Skeletal muscle cell (primary cell): ENCODE measurements at places on chromosomes 5 and 9.

DNA sequence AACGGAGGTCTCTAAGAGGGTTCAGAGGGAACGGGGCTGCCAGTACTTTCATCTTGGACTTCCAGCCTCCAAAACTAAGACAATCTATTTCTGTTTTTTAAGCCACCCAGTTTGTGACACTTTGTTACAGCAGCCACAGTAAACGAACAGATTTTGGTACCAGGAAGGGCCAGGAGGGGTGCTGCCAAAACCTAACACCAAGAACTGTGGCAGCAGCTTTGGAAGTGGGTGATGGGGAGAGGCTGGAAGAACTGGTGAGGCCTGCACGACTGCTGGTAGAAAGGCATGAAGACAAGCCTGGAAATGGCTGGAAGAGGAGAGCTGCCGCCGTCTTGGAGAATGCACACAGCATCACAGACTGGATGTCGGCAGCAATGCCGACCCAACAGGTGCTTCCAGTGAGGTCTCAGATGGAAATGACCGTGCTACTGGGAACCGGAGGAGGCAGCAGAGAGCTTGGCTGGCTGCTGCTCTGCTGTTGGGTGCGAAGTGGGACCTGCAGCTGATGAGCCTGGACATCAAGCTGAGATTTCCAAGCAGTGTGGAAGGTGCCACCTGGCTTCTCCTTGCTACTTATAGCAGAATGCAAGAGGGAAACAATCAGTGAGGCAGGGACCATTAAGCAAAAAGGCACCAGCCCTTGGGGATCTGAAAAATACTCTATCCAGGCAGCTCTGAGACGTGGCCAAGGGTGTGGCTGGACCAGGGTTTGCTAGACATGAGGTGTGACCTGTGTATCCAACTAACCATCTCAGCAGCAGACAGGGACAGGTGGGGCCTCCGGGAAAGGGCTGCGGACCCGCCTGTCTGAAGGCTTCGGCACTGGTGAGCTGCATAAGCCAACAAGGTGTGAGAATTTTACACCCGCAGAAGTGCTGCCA, 4.7 kb upstream of the TMEM210 start:
- no peak for DNase-seq

DNA sequence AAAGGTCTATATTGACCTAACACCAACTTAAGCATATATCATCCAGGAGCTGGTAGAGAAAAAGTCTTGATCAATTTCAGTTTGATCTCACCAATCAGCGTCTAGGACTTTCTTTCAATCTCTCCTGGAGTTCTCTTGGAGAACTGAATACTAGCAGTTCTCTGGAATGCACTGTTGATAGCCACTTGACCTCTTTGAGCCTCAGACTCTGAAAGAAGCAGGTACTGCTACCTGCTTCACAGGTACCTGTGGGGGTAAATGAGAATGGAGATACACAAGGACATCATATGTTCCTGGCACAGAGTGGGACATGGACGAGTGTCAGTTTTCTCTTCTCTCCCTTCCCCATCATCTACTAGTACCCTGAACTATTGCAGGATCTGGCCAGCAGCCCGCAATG, 16.0 kb downstream of the CMYA5 start:
- no peak for DNase-seq

DNA sequence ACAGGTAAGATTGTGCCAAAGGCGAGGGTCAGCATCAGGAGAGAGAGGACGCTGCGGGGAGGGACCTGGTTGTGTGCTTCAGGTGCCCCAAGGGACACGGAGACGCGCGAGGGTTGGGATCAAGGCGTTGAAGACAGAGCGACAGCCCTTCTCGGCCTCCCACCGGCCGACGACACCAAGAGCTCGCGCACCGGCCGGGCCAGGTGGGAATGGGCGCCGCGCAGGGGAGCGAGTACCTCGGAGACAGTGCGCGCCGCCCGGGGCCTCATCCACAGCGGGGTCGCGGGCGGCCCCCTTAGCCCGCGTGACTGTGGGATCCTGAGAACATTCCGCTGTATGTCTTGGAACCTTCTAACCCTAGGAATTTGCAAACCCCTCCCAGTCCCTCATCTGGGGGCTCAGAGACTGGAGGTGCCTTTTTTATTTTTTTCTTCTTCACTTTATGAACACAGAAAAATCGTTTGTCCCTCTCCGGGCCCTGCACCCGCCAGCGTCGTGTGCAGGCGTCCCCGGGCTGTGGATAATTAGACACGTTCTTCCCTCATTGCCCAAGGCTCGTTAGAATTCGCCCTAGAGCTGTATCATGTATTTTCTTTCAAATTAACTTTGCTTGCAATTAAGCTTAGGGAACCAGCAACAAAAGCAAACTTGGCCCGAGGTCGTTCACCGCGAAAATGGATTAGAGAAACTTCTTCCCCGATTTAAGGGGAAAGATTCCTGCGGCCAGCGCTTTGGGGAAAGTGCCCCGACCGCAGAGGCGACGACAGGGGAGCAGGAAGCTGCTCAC, 4.8 kb downstream of the FOXE1 start:
- DNase-seq = no peak

GRCh38 chr9:133532937-133533668, 1.4 kb upstream of the ADAMTSL2 start:
- DNase-seq = no peak

GRCh38 chr5:74838262-74838661, 27.9 kb downstream of the FAM169A start:
- DNase-seq = no peak

GRCh38 chr5:142053426-142054151, 40.8 kb upstream of the GNPDA1 start:
- peak; percentile 86 for DNase-seq

GRCh38 chr5:138953387-138954256, 78.5 kb upstream of the LRRTM2 start:
- peak; percentile 18 for DNase-seq

GRCh38 chr9:109108318-109108717, 11.4 kb downstream of the TMEM245 start:
- no peak for DNase-seq
